Tibial nerve (tissue), 4 donors: ENCODE measurements at places on chromosomes 5 and 9. TPM values are rescaled to one million over a fixed set of nuclear protein-coding genes. Genes with fewer than 3 reads are reported as not detected.

TTC1 gene
- total RNA-seq: 40.4 TPM

PCDHB11 gene
- 7.4 TPM for total RNA-seq

DNA sequence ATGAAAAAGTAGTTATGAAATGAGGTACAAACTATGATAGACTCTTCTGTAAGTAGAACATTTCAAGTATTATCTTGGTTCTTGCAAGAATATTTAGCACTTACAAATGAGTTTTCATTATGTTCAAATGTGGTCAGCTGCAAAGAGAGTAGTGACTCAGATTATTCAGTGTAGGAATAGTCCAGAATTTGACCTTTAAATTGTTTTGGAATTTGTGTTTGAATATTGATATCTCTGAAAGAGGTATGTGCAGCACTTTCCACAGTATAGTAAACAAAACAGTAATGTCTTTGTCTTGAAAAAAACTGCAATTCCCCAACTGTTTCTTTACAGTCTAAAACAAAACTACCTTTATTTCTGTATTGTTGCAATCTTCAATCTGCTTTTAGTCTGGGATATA lies 56.1 kb downstream of the WDR70 start:
- no peak for DNase-seq

DNA sequence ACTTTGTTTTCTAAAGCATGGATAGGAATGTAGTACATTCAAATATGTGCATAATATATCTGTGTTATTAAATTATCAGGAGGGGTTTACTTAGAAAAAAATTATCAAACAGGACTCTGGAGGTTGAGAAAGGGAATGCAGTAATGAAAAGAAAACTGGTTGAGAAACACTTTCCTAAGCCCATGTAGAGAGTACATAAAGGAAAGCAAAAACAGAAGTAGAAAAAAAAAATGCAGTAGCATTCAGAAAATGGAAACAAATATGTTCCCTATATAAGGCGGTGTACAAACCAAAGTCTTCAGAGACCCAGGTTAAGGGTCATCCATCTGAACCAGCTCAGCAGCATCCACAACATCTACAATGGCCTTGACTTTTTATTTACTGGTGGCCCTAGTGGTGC lies at the start of gene IFNA8:
Gene IFNA8 (plus strand): TSS at position 301 of the 400 bp plus-strand sequence. CDS start 60 bp downstream, at position 361.
- DNase-seq: no peak

DNA sequence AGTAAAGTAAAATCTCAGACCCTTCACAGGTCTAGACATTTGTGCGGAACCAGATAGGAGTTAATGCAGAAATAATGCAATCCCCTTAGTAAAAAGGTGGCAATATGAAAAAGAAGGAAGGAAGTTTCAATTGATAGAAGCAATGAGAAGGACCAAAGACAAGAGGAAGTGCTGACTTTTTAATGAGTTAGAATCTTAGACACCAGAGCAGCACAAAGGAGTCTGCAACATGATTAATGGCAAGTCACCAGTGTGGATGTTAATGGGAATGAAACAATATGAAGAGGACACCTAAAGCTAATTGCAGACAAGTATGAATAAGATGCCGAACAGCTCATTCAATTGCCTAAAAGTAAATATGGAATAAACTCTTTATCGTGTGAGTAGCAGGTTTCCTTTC lies 50.9 kb downstream of the MEGF9 start:
- DNase-seq: no peak

DNA sequence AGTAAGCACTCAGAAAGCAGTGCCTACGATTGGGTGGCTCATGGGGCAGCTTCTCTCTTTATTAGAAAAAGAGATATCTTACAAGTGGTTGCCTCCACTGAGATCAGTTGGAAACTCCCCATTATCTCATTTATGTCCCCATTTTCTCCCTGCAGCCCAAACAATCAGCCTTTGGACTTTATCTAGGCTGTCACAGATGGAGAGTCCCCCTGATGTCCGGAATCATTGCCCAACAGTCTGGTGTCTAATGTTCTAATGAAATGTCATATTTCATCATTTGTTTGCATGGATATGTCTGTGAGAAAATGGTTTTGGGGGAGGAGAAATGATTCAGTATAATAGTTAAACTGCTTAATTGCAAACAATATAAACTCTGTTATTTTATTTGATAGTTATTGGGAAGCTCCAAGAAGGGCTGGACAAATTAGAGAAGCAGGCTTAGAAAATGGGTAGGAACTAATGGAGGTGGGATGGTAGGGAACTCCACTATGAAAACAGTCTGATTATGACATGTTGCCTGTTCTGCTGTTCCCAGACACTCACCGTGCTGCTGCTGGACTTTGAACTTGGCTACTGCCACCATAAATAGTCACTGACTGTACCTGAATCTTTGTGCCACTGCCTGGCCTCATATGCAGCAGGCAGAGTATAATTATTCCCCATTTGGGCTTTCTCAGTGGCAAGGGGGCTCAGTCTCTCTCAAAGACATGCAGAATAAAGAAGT lies 38.3 kb upstream of the SMAD5 start:
- DNase-seq: no peak

- DNase-seq: no peak
Observed at GRCh38 chr9:16039988-16040761, 487.3 kb downstream of the CCDC171 start.

- no peak for DNase-seq
Observed at GRCh38 chr9:105275111-105275510, 30.7 kb downstream of the SLC44A1 start.
